ENCODE measurements at places on chromosomes 3 and 15.

DNA sequence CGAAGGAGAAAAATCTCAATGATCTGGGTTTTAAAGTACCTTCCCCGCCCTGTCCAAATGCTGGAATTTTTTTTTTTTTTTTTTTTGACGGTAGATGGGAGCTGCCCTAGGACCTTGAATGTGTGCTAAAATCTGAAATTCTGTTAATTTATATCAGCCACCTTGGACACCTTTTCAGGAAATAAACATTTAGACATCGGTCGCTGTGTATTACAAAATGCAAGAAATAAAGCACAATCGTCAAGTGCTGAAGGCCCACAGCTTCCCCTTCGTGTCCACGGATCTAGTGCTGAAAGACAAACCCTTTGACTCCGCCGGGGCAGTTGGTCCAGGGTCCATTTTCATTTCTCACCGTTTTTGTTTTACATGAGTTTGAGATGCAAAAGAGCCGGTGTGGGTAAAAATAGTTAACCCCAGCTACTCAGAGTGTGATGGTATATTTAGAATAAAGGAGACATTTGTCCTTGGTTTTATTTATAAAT is 90.2 kb upstream of the CHD2 start:
- no peak for DNase-seq

DNA sequence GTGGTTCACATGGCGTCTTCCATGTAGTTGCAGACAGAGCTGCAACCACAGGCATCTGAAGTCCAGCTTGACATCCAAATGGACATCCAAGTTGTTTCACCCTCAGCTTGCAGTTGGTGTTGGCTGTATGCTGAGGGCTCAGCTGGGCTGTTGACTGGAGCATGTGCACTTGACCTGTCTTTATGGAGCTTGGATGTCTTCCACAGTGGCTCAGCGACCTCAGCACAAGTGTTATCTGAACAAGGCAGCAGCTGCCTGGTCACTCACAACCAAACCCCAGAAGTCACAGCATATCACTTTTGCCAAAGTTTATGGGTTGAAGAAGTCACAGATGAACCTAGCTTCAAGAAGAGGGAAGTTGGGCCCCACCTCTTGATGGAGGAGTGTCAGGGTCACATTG is 92.9 kb downstream of the TPRA1 start:
- DNase-seq = no peak

DNA sequence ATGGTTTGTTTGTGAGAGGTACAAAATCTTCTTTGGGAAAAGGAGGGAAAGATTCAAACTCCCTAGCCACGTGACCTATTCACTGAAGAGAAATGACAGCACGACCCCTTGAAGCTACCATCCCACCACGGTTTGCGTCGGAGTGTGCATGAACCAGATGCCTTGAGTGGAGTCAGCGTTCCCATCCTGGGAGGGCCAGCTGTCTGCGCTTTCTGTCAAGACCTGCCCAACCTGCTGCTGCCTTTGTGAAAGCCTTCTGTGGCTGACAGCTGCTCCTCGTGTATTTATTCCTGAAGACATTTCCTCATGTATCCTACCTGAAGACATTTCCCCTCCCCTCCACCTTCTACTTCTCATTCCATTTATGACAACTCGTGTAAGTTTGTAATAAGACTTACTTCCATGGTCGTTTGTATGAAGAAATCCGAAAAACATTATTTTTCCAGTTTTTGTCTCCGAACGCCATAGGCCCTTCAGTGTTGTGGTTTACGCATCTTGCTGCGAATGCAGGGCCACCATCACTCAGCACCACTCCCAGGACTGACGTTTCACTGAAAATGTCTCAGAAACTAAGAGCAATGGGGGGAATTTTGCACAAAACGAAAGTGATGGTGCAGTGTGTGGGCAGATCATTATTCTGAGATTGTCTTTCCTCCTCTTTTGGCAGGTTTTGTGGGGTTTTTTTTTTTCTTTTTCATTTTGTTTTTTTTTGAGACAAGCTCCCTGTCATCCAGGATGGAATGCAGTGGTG is 18.9 kb downstream of the EBLN2 start:
- DNase-seq = no peak

GRCh38 chr3:106768941-106769480 is 608.2 kb upstream of the CCDC54 start:
- DNase-seq = no peak

GRCh38 chr3:170572665-170573253 is 13.1 kb downstream of the SLC7A14 start:
- peak; percentile 21 for DNase-seq

DNA sequence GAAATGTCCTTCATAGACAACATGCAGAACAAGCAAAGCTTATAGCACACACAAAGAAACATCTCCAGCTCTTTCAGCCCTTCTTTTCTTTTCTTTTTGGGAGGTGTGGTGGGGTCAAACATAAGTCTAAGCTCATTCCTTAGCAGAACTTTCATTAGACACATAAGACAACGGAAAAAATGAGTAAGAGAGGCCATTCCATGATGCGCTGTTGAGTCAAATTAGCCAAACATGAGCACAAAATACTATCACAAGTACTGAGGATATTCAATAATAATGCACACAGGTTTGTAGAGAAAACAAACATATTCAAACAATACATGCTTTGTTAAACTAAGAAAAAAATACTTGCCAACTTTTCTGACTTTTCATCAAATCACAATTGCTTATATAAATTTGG is 83.0 kb downstream of the PLOD2 start:
- DNase-seq = no peak

DNA sequence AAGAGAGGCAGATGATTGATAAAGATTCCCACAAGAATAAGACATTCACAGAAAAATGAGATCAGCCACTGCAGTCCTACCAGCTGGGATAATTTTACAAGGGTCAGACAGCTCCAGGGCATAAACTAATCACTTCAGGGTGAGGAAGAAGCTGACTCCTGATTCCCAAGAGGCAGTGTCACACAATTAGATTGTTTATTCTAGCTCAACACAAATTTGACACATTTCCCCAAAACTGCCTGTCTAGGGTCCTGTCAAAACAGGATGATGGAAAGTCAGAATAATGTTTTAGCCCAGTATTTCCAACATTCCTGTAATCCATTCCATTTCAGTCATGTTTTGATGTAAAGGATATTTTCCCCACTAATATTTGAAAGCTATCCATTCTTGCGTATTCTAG is 110.8 kb downstream of the TNIK start:
- no peak for DNase-seq

DNA sequence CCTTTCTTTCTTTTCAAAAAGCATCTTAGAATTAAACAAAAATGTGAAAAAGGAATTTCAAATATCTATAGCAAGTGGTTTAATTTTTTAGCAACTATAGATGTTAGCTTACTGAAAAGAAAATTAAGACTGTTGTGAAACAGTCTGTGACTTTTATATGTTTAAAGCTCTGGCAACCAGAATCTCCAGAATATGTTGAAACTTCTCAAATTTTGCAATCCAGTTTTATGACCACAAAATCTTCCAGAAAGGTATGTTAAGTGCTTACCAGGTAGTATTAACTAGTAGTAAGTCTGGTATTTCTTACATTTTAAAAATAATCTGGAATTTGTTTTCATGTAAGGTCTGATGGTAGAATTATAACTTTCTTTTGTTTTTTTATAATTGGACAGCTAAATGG is 235.0 kb downstream of the SLC9A9 start:
- no peak for DNase-seq

DNA sequence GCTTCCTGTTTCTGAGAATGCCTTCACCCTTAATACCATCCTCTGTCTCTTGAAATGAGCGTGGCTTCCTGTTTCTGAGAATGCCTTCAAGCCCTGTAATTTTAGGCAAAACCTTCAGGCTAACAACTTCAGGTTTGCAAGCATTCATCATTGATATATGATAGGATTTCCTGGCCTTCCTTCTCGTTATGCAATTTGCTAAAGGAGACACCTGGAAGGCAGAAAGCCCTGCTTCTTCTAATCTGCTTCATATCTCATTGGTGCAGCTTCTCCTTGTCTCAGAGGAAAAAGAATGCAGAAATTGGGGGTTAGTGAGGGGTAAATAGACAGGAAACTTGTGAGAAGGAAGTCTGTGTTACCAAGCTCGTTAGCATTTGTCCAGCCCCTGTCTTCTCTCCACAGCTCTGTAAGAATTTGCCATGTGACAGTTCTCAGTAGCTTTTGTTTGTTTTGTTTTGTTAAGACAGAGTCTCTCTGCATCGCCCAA is 7.3 kb downstream of the ARL6IP5 start:
- no peak for DNase-seq

GRCh38 chr3:153111016-153111415 is 51.0 kb upstream of the RAP2B start:
- DNase-seq = no peak

DNA sequence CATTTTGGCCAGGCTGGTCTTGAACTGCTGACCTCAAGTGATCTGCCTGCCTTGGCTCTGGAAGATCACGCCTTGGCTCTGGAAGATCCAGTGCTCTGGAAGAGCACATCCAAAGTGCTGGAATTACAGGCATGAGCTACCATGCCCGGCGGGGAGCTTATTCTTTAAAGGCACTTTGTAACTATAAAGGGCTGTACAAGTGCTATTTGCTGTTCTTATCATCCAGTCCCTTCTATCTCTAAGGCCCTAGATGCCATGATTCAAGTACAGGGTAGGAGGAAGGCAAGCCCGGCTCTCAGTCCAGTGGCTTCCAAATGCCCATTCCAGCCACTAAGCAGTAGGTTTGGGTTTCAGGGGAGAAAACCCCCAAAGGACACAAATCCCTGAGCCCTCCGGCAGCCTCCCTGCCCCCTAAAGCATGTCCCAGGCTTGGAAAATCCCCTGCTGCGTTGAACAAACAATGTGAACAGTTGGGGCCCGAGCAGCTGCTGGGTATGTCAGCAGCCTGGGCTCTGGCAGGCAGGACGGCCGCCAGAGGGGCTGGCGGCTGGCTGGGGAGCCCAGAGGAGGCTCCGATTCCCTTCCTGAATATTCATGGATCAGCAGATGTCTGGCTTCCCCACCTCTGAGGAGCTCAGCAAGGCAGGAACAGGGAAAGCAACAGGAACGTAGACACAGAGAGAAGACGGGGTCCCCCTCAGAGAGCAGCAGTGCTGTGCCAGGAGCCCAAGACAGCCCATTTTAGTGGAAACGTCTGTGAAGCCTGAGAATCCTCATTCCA is 7.7 kb downstream of the IGDCC4 start:
- DNase-seq = no peak

- DNase-seq = no peak
These were observed 3.2 kb upstream of the GABRR3 start for GRCh38 chr3:98038286-98038685.

GRCh38 chr15:23645371-23646164 is 2.1 kb downstream of the MAGEL2 start:
- no peak for DNase-seq

DNA sequence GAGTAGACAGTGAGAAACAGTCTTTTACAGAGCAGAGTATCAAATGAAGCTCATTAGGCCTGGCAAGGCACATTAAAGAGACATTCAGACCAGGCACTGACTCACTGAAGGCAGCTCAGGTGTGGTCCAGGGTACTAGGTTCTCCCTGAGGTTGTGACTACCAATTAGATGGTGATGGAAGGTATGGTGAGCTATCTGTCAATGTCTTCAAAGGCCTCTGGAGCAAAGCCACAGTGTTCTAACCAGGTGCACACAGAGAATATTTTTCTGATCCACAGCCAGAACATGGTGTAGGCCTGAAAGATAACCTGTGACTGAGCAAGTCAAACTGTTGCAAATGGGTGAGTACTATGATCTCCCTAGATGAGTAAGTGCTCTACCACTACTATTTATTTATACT is 51.5 kb downstream of the EOMES start:
- DNase-seq = no peak

GRCh38 chr15:71386448-71387236 is 271.4 kb downstream of the THSD4 start:
- no peak for DNase-seq

GRCh38 chr3:39126532-39127071 is 19.1 kb downstream of the TTC21A start:
- no peak for DNase-seq

GRCh38 chr3:181791056-181791955 is 79.6 kb downstream of the SOX2 start:
- DNase-seq = no peak

DNA sequence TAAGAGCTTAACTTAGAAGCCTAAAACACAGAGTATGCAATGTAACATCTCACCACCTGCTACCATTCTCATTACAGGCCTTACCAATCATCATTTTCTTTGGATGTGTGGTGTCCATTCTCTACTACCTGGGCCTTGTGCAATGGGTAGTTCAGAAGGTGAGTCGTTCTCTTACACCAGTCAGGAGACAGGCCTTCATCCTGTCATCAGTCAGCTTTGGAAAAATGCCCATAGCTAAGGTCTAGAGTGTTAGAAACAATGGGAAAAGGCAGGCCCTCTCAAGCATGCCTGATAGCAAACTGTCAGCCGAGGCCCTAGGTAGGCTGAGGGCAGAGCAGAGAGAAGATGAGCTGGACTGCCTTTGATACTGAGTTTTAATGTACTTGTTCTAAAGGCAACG is 13.5 kb downstream of the SLC28A2 start:
- no peak for DNase-seq

GRCh38 chr15:70281811-70282307 is 184.1 kb upstream of the TLE3 start:
- DNase-seq = no peak

DNA sequence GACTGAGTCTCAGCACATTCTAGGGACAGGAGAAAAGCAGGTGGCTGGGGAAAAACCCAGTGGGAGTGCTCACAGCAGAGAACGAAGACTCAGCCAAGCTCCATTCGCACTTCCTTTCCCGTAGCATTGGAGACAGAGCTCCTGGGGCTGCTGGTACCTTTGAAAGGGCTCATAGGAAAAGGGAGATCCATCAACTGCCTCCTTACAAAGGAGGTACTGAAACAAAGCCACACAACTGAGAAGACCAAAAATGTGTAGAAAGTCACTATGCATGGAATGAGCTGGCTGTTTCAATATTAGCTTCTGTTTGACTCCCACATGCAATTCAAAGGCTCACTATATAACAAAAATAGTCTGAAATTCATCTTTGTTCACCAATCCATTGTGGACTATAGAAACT is 16.9 kb downstream of the STIMATE start:
- no peak for DNase-seq

DNA sequence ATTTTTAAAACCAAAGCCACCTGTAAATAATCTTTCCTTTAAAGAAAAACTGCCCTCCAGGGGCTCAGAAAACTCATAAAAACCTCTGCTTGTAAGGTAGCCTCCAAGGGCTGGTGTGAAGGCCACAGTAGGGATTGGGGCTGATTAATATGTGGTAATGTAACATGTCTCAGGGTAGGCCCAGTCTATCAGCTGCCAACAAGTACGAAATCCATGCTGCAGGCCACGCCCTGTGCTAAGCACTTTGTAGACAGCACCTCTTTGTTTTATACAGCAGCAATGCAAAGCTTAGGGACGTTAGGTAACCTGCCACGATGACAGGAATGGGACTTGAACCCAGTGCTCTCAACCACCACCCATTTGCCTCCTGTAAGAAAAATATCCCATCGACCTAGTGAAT is 65.6 kb upstream of the PRICKLE2 start:
- DNase-seq = no peak
